Stimulated activated CD8-positive, alpha-beta memory T cell treated with anti-CD3 and anti-CD28 coated beads, Interleukin-4, amount 100 ng/mL, for 4 hours (primary cell): ENCODE measurements at places on chromosomes 6 and 20.

DNA sequence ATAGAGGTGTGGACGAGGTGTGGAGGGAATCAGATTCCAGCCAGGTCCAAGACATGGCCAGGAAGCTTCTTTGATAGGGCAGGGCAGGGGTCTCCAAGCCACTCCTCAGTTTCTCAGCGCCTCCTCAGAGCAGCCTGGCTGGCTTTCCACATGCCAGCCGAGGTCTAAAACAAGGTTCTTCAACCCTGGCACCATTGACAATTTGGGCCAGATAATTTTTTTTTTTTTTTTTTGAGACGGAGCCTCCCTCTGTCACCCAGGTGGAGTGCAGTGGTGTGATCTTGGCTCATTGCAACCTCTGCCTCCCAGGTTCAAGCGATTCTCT is 21.3 kb upstream of the CHMP4B start:
- DNase-seq, result no peak

GRCh38 chr6:53032849-53033248 is 32.4 kb upstream of the FBXO9 start:
- DNase-seq, result no peak

DNA sequence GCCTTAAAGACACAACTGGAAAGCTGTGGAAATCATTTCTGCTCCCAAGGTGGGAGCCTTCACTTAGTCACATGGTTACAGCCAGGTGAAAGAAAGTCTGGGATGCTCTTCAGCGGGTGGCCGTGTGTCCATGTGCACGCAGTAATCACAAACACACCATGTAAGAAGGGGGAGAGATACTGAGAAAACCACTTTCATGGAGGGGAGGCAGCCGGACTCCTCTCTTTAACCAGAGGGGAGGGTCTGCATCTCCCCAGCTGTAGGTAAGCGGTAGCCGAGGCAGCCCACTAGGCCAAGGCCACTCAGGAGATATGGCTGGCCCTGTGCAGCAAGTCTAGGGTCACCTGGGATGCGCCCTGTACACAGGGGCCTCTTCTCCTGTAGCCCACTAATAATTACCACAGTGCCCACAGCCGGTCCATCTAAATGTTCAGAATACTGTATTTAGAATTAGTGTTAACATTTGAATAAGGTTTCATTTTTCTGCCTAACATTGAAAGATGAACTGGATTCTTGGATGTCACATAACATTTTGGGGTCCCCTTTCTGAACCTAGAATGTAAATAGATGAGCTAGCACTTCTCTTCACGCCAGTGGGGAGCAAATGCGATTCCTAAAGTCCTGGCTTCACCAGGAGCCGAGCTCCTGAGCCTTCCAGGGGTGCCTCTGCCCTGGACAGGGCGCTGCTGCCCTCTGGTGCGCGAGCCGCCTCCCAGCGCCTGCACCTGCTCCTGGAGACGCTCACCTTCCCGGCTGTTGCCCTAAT is 15.9 kb downstream of the GPR31 start:
- no peak for DNase-seq

GRCh38 chr20:24519476-24519875 is 50.0 kb downstream of the SYNDIG1 start:
- DNase-seq, result no peak
